ENCODE measurements at places on chromosomes 3 and 15.

DNA sequence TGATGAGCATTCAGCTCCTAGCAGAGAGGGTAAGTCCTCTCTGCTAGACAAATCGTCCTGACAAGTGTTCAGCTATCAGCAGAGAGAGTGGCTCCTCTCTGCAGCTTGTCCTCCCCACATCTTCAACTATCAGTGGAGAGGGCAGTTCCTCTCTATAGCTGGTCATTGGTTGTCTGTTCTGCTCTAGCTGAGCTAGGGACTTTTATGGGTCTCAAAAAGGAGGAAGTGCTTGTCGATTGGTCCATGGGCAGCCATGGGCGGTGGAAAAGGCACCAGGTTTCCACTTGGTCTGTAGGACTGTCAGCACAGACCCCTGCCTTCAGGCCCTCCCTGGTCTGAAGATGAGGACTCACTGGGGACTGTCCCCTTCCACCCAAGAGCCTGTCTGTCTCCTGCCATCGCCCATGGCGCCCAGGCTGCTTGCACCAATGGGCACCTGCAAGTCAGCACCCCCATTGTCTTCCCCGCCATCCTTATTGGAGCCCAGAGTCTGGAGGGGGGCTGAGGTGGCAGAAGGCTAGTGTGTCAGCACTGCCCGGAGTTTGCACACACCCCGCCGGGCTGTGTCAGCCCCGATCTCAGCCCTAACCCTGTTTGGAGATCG, 264.7 kb downstream of the ZBBX start:
- no peak for DNase-seq

GRCh38 chr3:122092460-122093165, 37.5 kb downstream of the CD86 start:
- DNase-seq, result no peak

DNA sequence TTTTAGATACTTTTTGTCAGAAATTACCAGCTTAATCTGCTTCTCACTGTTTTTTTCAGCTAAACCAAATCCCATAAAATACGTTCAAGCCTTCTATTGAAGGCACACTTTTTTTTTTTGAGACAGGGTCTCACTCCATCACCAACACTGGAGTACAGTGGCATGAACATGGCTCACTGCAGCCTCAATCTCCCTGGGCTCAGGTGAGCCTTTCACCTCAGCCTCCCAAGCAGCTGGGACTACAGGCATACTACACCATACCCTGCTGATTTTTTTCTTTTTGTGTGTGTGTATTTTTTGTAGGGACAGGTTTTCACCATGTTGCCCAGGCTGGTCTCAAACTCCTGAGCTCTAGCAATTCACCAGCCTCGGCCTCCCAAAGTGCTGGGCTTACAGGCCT, 3.7 kb downstream of the RAF1 start:
- DNase-seq, result no peak

- DNase-seq, result no peak
These were observed 3.8 kb downstream of the GREM1 start for GRCh38 chr15:32721596-32721995.

- DNase-seq, result no peak
These were observed 2.6 kb downstream of the SEMA7A start for GRCh38 chr15:74431116-74431515.

GRCh38 chr3:177251755-177252154, 54.5 kb upstream of the TBL1XR1 start:
- no peak for DNase-seq

DNA sequence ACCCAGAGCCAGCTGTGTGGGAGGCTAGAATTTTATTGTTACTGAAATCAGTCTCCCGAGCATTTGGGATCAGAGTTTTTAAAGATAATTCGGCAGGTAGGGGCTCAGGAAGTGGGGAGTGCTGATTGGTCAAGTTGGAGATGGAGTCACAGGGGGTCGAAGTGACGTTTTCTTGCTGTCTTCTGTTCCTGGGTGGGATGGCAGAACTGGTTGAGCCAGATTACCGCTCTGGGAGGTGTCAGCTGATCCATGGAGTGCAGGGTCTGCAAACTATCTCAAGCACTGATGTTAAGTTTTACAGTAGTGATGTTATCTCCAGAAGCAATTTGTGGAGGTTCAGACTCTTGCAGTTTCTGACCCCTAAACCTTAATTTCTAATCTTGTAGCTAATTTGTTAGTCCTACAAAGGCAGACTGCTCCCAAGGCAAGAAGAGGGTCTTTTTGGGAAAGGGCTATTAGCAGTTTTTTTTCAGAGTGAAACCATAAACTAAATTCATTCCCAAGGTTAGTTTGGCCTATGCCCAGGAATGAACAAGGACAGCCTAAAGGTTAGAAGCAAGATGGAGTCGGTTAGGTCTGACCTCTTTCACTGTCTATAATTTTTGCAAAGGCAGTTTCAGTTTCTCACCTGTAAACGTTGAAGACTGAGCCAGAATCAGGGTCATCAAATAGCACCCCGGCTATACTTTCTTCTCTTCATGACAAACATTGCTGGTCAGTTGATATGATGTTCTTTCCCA, 28.2 kb downstream of the FLNB start:
- no peak for DNase-seq

- DNase-seq, result no peak
These were observed 36.7 kb downstream of the HMCES start for GRCh38 chr3:129315223-129315997.

DNA sequence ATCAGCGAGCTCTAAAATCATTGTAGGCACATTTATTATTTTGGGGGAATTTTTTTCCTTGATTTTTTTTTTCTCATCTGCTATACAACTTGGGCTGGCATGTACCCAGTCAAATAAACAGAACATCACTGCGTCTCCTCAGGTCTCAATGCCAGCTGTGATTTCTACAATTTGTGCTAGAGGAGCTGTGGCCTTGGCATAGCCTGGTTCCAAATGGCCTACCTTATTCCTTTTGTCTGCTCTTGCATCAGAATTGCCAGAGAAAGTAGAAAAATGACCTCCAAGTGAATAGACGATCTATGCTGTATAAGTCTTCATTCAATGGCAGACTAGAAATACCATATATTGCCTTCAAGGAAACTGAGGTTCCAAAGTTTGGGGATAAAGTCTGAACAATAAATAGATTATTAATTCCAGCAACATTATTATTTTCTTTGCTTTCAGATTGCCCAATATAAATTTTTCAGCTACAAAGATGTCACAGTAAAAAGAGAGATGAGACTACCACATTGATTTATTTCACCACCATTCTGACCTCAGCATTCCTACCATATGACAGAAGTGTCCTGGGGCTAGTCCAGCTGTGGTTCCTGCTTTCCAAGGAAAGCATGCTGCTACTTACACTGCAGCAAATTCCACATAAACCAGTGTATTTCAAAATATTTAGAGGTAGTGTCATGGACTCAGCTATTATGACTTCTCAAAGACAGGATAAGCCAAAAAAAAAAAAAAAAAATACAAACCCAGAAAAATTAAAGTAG, 493.9 kb upstream of the ZNF385D start:
- no peak for DNase-seq

DNA sequence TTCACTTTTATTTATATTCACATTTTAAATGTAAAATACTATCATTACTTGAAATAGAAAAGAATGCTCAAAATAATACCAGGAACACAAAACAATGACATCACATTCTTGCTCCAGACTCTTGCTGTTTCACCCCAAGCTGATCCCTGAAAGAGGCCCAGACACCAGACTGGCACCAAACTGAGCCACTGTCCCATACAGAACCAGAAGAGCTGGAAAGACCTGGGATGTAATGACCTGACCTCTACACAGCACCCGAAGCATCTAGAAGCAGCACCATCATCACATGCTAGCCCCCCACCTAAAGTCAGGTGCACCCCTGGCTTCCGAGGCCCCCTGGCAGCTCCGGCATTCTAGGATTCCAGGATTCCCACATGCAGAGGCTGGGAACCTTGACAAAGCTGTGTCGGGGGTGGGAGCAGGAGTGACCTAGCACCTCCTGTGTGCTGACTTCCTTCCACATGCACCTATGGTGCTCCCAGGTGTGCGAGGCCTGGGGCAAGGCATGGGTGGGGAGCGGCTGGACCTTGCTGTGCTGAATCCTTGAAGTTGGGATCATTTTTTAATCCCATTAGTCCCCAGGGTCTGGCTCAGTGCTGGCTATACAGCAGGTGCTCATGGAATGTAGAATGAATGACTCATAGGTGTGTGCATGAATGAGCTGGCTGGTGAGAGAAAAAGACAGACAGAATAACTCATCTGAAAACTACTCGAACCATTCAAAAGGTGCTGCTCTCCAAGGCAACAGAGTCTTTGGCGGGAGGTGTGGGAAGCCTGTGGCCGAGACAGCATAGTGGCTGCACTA, 144.7 kb upstream of the IQSEC1 start:
- DNase-seq, result no peak

DNA sequence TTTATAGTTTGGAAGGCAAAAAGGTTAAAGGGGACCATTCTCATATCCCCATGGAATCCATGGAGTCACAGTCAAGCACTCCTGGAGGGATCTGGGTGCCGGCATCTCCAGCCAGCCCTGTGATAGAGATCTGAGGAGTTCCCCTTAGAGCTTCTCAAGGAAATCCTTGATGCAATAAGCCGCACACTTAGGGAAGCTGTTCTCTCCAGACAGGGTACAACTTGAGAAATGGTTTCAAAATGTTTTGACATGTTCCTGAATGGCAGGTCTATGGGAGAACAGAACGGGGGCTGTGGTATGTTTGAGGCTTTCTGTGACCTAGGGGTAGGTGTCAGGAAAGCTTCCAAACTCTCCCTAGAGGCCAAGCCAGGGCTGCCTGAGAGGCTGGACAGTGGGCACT, 292.9 kb downstream of the TLE3 start:
- DNase-seq, result no peak

DNA sequence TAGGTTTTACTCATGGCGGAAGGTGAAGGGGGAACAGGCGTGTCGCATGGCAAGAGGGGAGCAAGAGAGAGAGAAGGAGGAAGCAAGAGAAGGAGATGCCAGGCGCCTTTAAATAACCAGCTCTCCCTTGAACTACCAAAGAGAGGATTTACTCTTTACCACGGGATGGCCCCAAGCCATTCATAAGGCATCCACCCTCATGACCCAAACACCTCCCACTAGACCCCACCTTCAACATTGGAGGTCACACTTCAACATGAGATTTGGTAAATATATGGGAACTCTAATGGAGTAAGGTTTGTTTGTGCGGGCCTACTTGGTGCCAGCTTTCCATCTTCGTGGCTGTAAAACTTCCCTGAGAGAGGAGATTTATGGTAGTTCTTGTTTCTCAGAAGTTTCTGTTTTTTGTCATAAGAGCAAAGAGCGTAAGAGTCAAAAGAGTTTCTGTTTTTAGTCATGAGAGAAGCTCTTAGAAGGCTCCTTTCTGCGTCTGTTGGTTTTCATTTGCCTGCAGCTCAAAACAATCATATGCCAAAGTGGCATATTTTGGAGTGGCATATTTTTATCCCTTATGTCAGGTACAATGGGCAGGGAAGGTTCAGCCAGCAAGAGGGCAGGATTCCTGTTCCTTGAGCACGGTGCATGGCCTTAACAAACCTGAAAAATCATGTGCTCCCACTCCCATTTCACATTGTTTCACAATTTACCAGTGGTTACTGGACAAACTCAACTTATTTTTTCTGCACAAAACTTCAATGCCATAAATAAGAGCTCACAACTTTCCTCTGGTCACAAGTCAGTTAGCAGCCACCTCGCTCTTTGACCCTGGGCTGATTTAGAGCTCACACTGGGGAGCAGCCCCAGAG, 12.5 kb downstream of the PML start:
- no peak for DNase-seq

GRCh38 chr3:50582083-50582482, 12.8 kb downstream of the HEMK1 start:
- DNase-seq, result no peak

DNA sequence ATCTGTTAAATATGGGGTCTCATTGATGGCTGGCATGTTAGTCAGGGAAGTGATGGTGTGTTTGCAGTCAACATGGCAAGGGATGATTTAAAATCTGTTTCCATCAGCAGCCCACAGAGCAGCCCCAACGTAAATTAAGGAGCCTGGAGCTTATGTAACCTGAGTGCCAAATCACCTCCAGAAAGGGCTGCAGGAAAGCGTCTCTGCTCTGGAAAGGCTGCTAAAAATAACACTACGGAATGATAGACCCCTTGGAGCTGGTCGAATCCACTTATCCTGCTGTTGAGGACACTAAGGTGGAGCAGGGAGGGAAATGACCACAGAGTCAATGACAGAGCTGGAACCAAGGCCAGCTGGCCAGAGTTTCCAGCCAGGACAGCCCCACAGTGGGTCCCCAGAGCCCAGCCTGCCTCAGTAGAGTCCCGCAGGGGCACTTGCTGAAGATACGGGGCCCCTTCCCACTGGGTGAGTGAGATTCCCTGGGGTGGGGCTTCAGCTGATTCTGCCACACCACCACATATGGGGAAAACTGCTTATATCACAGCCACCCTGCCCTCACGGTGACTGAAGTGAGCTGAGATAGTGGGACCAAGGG, 63.5 kb downstream of the EPHB1 start:
- no peak for DNase-seq

GRCh38 chr3:123120573-123120972, 53.7 kb downstream of the PDIA5 start:
- DNase-seq, result no peak

DNA sequence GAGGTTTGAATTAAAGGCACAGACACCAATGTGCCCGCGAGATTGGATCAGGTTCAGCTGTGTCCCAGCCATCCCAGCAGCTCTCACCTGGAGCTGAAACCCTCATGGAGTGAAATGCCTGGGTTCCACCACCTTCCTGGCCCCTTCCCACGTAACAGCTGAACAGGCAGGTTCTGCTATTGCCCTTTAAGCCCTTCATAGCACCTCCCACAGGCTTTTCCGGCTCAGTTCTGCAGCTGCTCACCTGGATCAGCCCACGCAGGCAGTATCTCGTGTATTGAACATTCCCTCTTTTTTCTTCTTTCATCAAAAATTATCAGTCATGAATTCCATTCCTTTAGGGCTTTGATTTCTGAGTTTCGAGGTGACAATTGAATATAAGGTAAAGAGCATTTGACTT, 129.8 kb downstream of the SLC9A9 start:
- DNase-seq, result no peak

GRCh38 chr3:75176937-75177336, 487.2 kb upstream of the FRG2C start:
- no peak for DNase-seq

GRCh38 chr15:77195586-77195985, 124.7 kb upstream of the TSPAN3 start:
- no peak for DNase-seq

DNA sequence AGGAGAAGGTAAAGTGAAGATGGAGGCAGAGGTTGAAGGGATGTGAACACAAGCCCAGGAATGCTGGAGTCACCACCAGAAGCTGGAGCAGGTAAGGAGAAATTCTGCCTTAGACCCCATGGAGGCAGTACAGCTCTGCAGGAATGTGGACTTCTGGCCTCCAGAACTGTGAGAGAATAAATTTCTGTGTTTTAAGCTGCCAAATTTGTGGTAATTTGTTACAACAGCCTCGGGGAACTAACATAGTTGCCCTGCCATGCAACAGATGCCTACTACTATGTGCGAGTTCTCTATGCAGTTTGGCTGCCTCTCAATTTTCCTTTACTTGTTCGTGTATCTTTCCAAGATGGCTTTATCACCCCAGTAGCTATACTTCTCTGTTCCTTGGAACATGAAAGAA, 394.1 kb downstream of the TUSC7 start:
- DNase-seq, result no peak

DNA sequence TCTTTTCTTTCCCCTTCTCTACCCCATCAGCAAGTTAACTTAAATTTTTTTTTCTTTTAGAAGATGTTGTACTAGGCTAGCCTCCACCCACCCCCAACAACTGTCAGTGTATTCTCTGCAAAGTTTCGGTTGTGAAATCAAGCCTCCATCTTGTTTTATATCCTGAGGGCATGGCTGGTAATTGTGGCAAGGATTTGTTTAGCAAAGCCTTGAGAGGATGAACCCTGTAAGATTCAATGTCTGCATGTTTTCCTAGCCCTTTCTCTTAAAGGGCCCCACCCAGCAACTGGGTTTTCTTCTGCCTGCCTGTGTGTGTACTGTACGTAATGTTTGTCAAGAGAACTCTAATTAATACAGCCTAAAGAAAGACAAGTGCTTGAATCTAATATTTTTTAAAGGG, 475.3 kb downstream of the FHIT start:
- no peak for DNase-seq
